ENCODE measurements at places on chromosomes 4 and X. TPM values are rescaled to one million over a fixed set of nuclear protein-coding genes. Genes with fewer than 3 reads are reported as not detected.

Gene PAGE5
- not detected for total RNA-seq

Gene SMPX
- not detected for total RNA-seq

Gene SPP1
- total RNA-seq: 161 TPM

Gene IRS4
- total RNA-seq: 0.63 TPM
